ENCODE measurements at places on chromosomes 3 and 15.
A peak's percentile ranks its signal among the peaks of the same experiment; 100 is the strongest.

GRCh38 chr3:190229632-190230424 is 92.4 kb downstream of the CLDN1 start:
- DNase-seq = no peak

DNA sequence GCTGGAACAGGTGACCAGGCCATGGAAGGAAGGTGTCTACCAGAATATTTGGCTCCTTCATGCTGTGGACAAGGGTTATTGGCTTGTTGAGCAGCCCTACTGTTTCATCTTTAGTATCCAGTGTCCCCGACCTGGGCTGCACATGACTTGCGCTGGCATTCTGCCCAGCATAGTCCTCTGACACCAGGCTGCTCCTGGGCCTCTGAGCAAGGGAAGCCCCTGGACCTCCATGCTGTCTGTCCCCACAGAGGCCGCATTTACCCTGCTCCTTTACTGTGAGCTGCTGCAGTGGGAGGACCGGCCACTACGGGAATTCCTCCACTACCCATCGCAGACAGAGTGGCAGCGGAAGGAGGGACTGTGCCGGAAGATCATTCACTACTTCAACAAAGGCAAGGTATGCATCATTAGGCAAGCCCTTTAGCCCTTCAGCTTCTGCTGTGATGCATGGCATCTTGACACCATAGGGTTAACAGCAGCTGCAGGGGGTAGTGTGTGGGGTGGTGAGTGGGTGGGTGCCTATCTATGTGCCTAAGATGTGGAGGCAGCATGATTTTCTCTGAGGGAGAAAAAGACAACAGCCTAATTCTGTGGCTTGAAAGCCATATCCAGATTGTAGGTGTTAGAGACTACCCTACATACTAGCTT is 44.0 kb upstream of the MANF start:
- DNase-seq = no peak

DNA sequence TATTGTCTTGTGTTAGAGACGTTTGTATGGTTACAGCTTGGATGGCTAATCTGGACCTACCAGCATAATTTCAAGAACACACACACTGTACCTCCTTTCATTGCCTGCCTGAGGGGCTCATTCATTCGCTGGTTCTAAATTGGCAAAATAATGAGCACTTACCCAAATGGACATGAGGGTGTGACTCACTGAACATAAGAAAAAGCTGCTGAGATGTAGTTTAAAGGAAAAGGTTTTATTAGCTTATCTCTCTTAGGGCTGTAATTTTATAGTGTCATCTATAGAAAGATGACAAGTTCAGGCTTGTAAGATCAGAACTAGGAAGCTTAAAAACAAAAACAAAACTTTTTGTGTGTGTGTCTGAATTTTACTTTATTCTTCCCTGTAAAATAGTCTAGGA is 120.7 kb upstream of the WNT7A start:
- DNase-seq = no peak

DNA sequence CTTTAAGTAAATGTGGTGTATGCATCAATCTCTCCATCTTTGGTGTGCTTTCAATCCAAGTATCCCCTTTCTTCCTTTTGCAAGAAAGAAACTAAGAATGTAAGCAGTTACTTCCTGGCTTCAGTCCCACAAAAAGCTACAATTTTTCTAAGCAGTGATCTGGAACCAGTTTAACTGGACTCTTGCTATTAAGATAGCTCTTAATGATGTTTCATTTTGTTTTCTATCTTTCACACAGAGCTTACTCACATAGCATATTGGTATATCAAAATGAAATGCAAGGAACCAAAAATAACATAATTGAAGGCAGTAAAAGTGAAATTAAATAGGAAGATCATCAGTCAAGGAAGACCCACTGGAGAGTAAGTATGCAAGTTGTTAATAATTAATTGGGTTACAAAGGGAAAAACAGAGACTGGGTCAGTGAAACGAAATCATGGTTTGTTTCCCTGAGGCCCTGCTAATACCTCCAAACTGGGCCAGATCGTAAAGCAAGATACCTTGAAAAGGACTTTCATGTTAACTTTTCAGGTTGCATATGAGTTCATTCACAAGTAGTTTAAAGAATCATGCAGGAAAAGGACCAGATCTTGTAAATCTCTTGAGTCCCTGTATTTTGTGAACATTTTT is 41.9 kb downstream of the GPR160 start:
- no peak for DNase-seq

DNA sequence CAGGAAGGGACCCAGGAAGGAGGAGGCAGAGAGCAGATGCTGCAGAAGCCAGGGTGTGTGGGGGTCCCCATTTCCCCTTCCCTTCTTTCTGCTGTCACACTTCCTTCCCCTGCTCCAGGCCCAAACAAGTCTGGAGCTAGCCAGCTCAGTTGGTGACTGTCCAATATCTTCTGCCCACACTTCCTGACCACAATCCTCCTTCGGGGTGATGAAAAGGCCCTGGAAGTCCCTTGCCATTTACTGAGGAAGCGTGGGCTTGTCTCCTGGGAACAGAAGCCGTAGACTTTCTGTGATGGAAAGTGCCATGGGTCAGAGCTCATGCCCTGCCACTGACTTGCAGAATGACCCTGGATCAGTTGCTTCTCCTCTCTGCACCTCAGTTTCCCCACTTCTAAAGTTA is 39.0 kb downstream of the ANAPC13 start:
- no peak for DNase-seq

GRCh38 chr15:78830514-78831228 is 19.4 kb upstream of the ADAMTS7 start:
- no peak for DNase-seq

DNA sequence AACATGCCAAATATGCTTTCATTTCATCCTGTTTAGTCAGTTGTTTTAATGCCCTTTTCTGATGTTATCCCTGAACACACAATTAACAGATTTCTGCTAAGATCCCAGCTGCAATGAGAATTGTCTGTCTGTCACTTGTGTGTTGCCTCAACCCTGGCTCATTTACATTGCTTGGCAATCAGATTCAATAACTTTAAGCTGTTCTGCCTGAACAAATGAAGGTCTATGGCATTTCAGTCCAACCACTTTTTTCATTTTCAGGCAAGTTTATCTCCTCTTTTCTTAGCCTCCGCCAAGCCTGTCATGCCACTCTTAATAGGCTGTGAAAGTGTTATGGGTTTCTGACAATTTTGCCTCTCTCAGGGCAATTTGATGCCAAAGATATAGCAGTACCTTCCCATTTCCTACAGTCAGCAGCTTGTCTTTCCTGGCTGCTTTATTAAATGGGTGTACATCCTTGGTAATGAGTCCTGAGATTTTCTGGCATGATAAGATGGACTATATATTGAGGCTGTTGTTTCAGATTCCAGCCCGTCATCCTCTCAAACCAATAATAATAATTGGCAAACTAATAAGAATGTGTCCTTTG is 68.7 kb upstream of the ADAMTS9 start:
- no peak for DNase-seq

- DNase-seq = peak; percentile 30
Observed at GRCh38 chr3:128426128-128426921, 40.4 kb downstream of the DNAJB8 start.

DNA sequence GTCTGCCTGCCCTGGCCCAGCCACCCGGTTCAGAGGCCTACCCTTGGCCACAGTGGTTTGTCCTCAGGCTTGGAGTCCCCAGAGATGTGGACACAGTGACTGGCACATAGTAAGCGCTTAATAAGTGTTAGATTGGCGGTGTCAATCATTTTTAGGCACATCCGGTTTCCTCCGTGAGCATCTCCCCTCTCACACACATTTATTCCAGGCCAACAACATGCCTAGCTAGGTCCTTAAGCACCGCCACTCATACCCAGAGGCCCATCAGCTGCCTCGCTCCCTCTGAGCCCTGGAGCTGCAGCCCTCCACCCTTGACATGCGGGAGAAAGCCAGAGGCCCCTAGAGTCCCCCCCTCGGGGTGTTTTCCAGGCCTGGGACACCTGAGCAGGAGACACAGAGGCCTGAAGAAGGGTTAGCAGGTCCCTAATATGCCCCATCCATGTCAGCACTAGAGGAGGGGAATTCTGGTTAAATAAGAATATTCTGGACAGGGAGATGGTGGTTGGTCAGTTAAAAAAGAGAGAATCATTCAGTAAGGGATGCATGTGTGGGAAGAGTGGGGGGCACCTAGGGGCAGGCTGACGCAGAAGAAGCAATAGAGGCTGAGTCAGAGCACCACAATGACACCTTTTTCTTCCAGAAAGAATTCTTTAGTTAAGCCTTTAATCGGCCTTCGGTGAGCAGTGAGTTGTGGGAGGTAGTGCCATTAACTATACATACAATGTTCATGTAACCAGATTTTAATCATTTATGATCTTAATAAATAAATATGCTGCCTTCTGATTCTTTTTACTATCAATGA is 22.3 kb downstream of the NR2F2 start:
- no peak for DNase-seq

DNA sequence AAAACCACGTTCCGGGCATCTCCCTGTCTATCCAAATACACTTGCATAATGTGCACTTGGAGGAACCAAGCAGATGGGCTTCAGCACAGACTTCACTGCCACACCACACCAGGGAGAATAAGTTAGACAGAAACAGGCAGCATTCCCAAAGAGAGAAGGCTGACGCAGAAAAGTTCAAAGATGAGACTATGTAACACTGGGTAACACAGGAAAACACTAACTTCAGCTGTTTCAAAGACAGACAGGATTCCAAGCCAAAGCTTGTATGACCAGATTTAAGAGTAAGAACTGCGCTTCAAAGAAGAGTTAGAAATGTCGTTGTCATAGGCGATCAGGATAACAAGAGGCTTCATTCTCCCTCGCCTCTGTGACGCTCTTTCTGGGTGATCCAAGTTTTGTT is 19.9 kb downstream of the SLC51A start:
- DNase-seq = no peak

GRCh38 chr3:195250473-195251251 is 20.3 kb downstream of the XXYLT1 start:
- DNase-seq = no peak

DNA sequence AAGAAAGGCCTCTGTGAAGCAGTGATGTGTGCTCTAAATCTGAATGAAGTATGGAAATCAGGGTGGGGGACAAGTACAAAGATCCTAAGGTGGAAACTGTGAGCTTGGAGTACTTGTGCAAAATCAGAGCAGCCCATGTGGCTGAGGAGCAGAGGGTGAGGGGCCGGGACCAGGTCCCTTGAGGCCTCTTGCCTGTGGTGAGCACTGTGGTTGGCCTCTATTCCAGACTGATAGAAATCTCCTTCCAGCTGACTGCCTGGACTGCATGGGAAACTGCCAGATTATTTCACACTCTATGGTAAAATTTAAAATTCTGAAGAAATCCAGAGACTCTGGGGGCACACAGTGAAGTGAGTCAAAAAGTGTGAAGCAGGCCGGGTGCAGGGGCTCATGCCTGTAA is 81.4 kb downstream of the TM4SF4 start:
- DNase-seq = no peak

DNA sequence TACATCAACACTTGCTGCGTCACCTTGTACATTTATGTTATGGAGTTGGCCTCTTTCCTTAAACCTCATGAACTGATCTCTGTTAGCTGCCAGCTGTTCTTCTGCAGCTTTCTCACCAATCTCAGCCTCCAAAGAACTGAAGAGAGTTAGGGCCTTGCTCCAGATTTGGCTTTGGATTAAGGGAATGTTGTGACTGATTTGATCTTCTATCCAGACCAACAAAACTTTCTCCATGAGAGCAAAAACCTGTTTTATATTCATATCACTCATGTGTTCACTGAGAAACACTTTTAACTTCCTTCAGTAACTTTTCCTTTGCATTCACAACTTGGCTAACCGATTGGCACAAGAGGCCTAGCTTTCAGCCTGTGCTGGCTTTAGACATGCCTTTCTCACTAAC is 1156.0 kb upstream of the CADM2 start:
- DNase-seq = no peak

GRCh38 chr15:85707519-85708338 is 87.0 kb downstream of the KLHL25 start:
- DNase-seq = peak; percentile 15

GRCh38 chr3:133753779-133754164 is 7.6 kb downstream of the TF start:
- no peak for DNase-seq

DNA sequence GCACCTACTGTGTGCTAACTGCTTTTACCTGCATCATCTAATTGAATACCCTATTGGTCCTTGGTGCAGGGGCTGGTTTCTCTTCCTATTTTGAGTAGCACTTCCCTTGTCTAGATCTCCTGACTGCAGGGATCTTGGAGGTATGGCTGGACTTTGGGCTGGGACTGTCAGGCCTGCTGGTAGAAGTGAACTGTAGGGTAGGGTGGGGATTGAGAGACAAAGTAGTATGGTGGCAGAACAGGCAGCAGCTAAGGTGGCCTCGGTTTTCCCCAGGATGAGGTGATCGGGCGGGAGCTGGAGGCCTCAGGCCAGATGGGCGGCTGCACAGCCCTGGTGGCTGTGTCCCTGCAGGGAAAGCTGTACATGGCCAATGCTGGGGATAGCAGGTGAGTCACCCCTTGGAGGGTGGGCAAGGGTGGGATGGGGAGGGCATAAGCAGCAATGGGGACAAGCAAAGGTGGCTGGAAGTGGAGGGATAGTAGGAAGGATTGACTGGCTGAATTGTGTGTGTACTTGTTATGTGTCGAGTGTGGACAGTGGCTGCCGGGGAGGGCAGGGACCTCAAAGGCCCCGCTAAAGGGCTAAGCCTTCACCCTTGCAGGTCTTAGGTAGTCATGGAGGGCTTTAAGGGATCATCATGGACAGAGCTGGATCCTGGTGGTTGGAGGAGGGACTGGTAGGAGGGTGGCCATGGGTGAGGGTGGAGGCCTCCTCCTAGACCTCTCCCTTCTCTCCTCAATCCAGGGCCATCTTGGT is 2.0 kb downstream of the PPM1M start:
- no peak for DNase-seq

GRCh38 chr3:185900228-185900627 is 37.6 kb downstream of the TRA2B start:
- DNase-seq = no peak

DNA sequence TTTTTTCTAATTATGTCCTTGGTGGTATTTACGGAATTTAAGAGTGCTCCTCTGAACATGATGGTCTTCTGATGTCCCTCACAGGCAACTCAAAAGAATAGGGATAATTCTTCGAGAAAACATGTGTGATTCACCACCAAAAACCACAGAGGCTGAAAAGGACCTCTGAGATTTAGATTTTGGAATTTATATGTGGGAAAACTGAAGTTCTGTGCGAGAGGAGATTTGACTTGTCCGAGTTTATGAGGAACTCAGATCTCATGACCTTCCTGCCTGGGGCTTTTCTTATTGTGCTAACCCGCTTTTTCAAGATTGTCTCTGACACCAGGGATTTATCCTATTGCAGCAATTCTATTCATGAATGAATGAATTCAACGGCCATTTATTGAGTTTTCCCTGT is 142.4 kb downstream of the FAM43A start:
- DNase-seq = no peak
